ENCODE measurements at places on chromosomes 7 and 10. TPM values are rescaled to one million over a fixed set of nuclear protein-coding genes. Genes with fewer than 3 reads are reported as not detected.

The LBX1 gene
- total RNA-seq, result not detected

The SKAP2 gene
- total RNA-seq, result 5.1 TPM

The MYL10 gene
- total RNA-seq, result 0.44 TPM

The CALY gene
- 1.3 TPM for total RNA-seq

The PNLIPRP2 gene
- not detected for total RNA-seq

The UCN3 gene
- not detected for total RNA-seq

The ENO4 gene
- not detected for total RNA-seq

The CACNB2 gene
- 3.2 TPM for total RNA-seq

The SEMA3A gene
- 42.3 TPM for total RNA-seq

The PPRC1 gene
- 86.2 TPM for total RNA-seq

The GALNT17 gene
- 47.0 TPM for total RNA-seq

The CRYGN gene
- 1.0 TPM for total RNA-seq

The ELFN1 gene
- total RNA-seq, result 2.0 TPM

The ATE1 gene
- total RNA-seq, result 28.6 TPM

The RAB19 gene
- total RNA-seq, result 9.8 TPM

The COL26A1 gene
- 71.4 TPM for total RNA-seq

The ADIRF gene
- total RNA-seq, result not detected

The TAX1BP1 gene
- 64.0 TPM for total RNA-seq

The IFRD1 gene
- total RNA-seq, result 50.5 TPM

The CYP26A1 gene
- 6.2 TPM for total RNA-seq

The AVPI1 gene
- total RNA-seq, result 9.0 TPM

The CPN1 gene
- 0.15 TPM for total RNA-seq

The NME8 gene
- total RNA-seq, result 0.22 TPM

The ACTA2 gene
- total RNA-seq, result 2.0 TPM

The NPY4R gene
- total RNA-seq, result not detected

The SPDYE2B gene
- not detected for total RNA-seq

The PLXNA4 gene
- 0.76 TPM for total RNA-seq

The PNLIPRP3 gene
- total RNA-seq, result not detected

The SLC18A3 gene
- not detected for total RNA-seq

The NXPH1 gene
- total RNA-seq, result 0.40 TPM

The OPN1SW gene
- not detected for total RNA-seq
